ENCODE measurements at places on chromosomes 6 and 20.

- DNase-seq = no peak
Measured at GRCh38 chr6:14123386-14124111, 6.0 kb downstream of the CD83 start.

DNA sequence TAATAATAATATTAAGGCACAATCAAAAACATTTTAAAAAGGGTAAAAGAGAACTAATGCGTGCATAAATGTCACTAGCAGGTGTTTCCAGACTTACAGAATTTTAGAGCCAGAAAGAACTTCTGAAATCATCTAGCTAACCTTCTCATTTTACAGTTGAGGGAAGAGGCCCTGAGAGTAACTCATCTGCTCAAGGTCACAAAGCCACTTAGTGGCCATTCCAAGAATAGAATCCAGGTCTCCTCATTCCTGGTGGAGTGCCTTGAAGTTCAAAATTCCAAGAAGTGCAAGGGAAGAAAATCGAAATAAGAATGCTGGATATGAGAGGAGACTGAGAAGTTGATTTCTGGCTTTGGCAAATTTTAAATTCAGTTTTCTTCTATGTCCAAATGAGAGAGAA is 3.2 kb upstream of the KIAA0408 start:
- DNase-seq = no peak

- no peak for DNase-seq
Measured at GRCh38 chr6:106885679-106886078, 88.8 kb downstream of the CD24 start.

GRCh38 chr6:13558718-13559117 is 15.7 kb upstream of the SIRT5 start:
- DNase-seq = no peak

DNA sequence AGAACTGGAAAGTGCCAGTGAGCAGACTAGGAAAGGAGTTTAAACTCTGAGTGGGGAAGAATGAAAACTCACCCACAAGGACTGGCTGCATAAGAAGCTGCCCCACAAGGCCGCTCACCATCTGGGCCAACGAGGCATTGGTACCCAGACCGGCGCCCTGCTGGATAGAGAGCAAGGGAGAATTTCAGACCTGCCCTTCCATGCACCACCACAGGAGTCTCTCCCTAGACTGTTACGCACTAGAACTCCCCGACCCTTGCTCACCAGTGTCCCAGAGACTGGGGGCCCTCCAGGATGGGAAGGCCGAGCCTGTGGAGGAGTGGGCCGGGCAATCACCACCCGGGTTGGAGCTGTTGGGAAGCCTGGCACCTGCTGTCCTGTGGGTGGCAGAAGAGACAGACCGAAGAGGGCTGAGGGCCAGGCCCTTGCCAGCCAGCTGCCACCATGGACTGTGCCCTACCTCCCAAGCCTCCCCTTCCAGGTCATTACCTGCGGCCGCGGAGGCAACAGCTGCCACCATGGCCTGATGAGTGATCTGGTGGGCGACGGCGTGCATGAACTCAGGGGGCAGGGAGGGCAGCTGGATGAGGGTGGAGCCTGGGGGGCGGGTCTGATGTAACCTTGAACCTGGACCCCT is 8.5 kb downstream of the BAG6 start:
- DNase-seq = no peak

GRCh38 chr6:136178749-136179148 is 71.4 kb downstream of the MTFR2 start:
- no peak for DNase-seq

GRCh38 chr20:33828967-33829560 is 17.9 kb downstream of the CHMP4B start:
- no peak for DNase-seq

- no peak for DNase-seq
Measured at GRCh38 chr20:40682104-40682981, 6.7 kb downstream of the MAFB start.

DNA sequence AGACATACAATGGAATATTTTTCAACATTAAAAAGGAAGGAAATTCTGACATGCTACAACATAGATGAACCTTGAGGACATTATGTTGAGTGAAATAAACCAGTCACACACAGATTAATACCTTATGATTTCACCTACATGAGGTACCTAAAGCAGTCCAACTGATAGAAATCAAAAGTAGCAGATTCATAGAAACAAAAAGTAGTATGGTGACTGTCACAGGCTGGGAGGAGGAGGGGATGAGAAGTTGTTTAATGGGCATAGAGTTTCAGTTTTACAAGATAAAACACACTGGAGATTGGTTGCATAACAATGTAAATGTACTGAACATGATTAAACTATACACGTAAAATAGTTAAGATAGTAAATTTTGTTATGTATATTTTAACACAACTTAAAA is 48.5 kb upstream of the OLIG3 start:
- no peak for DNase-seq

- no peak for DNase-seq
Measured at GRCh38 chr6:126539022-126539421, 199.1 kb downstream of the CENPW start.

DNA sequence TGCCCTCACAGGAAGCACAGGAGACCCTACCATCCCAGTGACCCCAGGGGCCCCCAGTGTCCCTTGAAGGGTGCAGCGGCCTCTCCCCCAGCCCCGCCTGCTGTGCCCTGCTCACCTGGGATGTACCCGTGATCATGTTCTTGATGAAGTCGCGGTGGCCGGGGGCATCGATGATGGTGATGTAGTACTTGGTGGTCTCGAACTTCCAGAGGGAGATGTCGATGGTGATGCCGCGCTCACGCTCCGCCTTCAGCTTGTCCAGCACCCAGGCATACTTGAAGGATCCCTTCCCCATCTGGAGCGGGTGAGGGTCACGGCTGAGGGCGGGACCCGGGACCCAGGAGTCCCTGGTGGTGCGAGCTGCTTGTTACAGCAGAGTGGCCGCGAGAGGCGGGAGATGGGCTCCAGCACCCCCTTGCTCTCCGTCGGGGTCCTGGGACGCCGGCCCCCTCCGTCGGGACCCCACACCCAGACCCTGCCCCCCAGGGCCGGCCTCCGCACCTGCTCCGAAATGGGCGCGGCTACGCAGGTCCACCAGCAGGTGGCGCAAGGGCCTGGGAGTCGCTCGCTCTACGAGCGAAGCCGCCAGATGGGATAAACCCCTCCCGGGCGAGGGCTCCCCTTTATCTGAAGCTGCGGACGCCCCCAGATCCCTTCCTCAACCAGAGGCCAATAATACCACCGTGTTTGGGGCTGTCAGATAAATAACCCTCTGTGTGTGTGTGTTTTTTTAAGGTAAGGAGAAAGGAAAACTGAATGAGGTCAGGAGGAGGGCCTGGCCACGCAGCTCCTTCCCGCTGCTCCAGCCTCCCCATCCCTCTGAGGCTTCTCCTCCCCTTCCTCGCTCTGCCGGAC is 2.9 kb downstream of the EEF1A2 start:
- peak; percentile 73 for DNase-seq

GRCh38 chr6:84224251-84224650 is 3.2 kb downstream of the CEP162 start:
- DNase-seq = no peak

DNA sequence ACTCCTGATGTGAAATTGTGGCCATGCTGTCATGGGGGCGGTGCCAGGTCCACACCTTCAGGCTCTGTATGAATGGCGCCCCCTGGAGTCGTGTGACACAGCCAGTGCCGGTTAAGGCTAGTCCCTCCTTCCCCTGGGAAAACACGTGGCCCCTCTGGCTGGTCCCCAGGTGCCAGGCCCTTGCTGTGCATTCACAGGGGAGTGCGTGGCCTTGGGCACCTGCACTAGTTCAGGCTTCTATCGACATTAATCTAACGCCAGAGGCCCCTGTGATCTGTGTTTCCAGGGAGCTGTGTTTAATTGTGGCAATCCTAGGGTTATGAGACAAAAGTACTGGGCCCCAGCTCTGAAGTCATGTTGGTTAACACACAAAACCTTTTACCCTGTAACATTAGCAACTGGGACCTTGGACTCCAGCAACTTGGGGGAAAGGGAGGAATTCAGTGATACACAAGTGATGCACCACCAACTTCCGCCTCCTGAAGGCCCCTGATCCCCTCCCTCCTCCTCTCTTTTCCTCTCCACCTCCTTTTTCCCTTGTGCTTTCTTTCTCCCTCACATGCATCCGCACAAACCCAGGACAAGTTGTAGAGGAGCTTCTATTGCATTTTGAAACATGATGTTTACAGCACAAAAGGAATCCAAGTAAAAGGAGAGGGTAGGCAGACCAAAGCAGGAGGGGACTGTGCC is 74.0 kb downstream of the SSR1 start:
- DNase-seq = peak; percentile 93

- no peak for DNase-seq
Measured at GRCh38 chr6:164911151-164911550, 398.3 kb downstream of the C6orf118 start.

- DNase-seq = peak; percentile 44
Measured at GRCh38 chr6:138520463-138520862, 21.2 kb upstream of the NHSL1 start.

DNA sequence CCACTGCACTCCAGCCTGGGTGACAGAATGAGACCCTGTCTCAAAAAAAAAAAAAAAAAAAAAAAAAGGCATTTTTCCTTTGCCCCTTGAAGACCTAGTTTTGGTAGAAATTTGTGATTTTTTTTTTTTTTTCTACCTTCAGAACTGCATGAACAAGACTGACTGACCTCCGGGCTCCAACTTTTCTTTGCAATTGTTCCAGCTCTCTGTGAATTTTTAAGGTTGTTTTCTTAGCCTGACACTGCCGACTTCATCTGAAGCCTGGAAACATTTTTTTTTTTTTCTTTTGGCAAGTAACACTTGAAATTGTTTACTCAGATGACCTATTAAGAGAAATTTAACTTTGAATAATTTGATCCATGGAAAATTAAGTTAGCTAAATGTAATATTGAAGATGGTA is 73.0 kb downstream of the SLC24A3 start:
- DNase-seq = no peak

- DNase-seq = peak; percentile 74
Measured at GRCh38 chr6:156686301-156686994, 90.7 kb upstream of the ARID1B start.

DNA sequence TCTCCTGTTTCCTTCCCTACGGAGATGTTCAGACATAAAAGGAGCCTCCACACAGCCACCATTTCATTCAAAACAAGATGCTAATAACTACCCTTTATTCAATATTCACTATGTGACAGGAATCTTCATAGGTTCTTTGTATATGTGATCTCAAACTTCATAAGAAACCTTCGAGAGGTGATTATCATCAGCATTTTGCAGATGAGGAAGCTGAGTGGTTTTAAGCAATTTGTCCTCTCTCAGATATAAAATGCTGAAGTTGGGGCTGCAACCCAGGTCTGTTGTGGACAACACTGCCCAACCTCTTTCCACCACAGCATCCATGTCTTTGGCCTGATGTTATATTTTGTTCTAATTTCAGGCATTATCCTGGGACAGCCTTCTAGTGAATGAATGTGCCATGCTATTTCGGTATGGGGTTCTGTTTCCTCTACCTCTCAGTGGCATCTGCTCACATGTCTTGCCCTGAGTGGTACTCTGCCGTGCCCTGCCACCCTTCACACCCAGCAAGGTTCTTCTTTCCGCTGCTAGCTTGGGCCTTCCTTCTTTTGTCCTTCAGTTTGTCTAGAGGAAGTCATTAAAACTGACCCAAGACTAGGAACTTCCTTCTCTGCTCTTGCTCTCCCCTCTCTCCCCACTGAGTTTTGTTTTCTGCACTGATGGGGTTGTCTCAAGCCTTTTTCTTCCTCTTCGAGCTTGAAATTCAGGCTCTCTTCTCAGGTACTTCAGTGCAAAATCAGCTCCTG is 300.9 kb upstream of the PRDM1 start:
- DNase-seq = peak; percentile 61

- DNase-seq = no peak
Measured at GRCh38 chr6:128063850-128064539, 163.1 kb upstream of the THEMIS start.

- DNase-seq = peak; percentile 66
Measured at GRCh38 chr20:32031007-32031958, 20.8 kb upstream of the HCK start.

DNA sequence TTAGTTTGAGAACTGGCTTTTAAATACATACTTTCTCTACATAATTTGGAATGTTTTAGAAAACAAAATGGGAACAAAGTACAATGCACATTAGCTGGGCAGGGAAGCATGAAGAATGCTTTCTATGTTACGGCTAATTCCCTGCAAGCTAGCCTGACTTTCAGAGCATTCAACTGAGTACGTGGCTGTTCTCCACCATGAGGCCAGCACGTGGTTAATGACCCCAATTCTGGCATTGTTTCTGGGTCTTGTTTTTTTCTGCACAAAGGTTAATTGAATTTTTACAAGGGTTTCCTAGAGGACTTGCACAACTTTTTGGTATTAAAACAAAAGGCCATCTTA is 208.6 kb upstream of the AGPAT4 start:
- DNase-seq = no peak

- DNase-seq = no peak
Measured at GRCh38 chr20:58251979-58252591, 23.6 kb upstream of the ANKRD60 start.

DNA sequence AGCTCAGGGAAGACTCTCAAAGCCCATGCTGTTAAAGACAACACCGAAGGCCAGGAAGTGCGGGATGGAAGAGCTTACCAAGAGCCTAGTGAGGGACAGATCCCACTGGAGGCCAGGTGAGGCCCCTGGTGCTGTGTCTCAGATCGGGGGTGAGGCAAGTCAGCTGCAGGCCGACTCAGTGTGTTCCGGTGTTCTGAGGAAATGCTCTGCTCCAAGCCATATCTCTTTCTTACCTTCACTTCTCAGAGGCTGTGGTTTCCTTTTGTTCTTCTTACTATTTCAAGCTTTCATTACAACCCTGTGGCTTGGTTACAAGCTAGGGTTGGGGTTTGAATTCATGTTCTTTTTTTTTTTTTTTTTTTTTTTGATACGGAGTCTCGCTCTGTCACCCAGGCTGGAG is 114.3 kb upstream of the ZFP64 start:
- no peak for DNase-seq

DNA sequence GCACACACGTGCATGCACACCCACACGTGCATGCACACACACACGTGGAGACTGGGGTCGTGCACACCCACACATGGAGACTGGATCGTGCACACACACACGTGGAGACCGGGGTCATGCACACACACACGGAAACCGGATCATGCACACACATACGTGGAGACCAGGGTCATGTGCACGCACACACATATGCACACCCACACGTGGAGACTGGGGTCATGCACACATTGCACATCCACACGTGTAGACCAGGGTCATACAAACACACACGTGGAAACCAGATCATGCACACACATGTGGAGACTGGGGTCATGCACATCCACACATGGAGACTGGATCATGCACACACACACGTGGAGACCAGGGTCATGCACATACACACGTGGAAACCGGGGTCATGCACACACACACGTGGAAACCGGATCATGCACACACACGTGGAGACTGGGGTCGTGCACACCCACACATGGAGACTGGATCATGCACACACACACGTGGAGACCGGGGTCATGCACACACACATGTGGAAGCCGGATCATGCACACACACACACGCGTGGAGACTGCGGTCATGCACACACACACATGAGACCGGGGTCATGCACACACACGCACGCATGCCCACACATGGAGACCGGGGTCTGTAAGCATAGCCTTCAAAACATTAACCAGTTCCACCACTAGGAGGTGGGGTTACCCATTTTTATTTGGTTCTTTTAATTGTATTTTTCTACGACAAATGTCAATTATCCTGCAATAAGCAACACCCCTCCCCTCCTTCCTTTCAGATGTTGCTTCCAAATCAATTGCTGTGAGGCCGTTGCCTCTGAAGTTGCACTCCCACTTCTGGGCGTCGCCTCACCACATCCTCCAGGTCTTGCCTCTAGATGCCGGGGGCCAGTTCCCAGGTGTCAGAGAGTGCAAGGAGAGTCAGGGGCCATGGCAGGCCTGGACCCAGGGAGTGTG is 95.8 kb downstream of the TMEM242 start:
- DNase-seq = peak; percentile 27

- DNase-seq = no peak
Measured at GRCh38 chr20:6311841-6312655, 189.2 kb upstream of the FERMT1 start.
